ENCODE measurements at places on chromosomes 2 and 18.

GRCh38 chr2:218782528-218782844 is 539 bp downstream of the CYP27A1 start:
- DNase-seq = no peak

DNA sequence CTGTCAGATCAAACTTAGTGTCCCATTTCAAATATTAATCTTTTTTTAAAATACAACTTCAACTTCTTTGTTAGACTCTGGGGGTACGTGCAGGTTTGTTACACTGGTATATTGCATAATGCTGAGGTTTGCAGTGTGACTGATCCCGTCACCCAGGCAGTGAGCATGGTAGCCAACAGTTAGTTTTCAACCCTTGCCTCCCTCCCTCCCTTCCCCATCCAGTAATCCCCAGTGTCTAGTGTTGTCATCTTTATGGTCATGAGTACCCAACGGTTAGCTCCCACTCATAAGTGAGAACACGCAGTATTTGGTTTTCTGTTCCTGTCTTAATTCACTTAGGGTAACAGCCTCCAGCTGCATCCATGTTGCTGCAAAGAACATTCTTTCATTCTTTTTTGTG is 23.9 kb downstream of the NOL10 start:
- no peak for DNase-seq

- no peak for DNase-seq
Observed at GRCh38 chr18:53838746-53839145, 385.7 kb downstream of the MBD2 start.

DNA sequence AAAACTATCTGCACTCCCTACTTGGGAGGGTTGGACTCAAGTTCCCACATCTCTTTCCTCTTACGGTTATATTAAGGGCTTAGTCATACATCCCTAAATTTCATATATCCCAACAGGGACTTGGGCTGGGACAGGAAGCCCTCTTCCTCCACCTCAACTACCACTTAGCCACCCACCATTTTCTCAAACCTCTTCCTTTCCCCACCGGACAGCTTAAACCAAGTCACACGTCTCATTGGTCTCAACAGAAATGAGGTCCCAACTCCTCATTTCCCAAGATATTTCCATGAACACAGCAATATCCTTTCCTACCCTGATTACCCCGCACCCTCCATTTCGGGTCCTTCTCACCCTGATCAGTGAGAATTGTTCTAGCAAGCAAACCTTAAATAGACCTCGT is 736 bp downstream of the ZSCAN30 start:
- DNase-seq = no peak

GRCh38 chr2:191069606-191070005 is 55.6 kb upstream of the STAT1 start:
- DNase-seq = no peak

- DNase-seq = no peak
Observed at GRCh38 chr2:175363699-175364098, 182.2 kb upstream of the ATP5MC3 start.

DNA sequence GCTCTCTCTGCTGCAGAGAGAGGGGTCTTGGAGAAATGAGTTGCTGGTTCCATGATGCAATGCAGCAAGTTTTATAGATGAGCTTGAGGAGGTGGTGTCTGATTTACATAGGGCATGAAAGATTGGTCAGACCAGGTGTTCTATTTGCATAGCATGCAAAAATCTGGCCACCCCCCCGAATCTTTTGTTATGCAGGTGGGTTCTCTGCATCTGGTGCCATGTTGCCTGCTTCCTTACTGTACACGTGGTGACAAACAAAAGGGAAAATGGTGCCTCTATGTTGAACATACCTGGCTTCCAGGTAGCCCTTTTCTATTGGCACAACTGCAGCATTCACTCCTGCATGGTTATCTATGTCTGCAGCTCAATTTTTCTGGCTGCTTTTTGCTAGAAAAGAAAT is 169.4 kb downstream of the GALNT1 start:
- no peak for DNase-seq

GRCh38 chr18:41872206-41872605 is 82.8 kb upstream of the PIK3C3 start:
- DNase-seq = no peak

DNA sequence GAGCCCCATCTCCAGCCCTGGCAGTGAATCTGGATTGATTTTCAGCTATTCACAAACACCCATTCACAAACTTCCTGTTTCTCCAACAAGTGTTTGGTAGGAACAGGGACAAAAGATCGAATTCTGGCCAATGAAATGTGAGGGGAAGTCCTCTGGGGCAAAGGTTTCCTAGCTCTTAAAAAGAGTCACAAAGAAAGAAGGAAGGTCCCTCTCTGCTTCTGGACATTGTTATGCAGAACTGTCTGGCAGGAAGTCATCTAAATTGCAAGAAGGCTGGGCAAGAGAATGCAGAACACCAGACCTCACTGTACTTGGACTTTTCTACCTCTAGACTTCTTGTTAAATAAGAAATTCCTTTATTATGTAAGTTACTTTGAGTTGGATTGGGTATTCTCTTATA is 137.3 kb downstream of the CCDC148 start:
- DNase-seq = no peak

DNA sequence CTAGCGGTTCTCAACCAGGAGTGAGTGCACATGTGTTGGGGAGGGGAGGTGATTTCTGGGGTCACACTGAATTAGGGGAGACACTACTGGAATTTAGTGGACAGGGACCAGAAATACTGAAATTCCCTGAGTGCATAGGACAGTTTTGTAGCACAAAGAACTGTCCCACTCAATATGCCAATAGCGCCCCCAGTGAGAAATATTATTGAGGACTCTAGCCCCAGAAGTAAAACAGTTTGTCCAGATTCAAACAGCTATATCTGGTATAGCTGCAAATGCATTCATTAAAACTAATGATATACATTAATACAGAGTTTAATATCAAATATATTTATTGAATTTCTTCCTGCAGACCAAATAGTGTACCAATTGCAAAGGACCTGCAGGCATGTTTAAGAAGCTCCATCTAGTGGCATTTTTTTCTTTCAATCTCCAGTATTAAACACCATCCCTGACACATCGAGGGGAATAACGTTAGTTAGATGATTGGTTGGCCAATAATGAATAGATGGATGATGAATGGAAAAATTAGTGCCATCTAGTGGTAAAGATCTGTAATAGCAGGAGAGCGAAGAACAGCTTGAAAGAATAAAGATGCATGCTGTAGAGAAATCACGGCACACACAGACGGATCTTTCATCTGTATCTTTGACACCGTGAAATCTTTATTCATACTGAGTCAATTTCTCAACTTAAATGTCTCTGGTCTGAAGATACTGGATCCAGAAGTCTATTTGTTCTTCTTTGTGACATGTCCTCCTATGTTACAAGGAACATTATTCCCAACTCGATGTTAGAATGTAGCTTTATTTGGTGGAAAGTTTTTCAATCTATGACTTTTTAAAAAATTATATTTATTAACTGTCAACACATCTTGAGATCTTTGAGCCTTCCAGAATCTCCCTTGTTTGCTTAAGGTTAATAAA is 62.5 kb downstream of the DHRS9 start:
- no peak for DNase-seq

DNA sequence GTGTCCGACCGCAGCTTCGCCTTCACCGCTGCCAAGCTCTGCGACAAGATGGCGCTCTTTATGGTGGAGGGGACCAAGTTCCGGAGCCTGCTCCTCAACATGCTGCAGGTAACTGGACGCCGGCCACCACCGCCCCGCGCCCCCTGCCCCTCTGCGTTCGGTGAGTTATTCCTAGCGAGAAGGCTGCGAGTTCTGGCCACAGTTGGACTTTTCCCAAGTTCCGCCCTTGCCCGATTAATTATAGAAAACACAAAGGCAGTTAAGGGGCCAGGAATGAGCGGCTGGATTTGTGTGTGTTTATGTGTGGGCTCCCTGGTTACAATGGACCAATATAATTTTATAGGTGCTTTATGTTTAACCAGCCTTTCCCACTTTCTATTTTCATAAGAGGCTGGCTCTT is 189.2 kb downstream of the SMAD7 start:
- no peak for DNase-seq

DNA sequence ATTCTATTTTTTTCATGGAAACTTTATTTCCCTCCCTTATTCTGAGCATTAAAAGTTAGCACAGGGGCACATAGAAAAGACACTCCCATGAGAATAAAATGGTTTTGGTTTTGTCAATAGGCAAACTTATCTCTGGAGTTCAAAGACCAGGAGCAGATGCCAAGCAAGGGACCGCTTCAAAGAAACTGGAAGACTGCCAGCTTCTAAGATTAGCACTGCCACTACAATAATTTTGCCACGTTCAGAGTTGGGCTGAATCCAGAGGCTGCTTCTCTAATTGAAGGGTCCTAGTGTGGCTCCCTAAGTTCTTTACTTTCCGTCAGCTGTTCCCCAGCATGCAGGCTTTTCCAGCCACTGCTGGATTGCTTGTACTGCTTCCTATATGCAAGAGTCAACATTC is 681.0 kb upstream of the GCFC2 start:
- no peak for DNase-seq

GRCh38 chr2:236363711-236364277 is 99.6 kb upstream of the ASB18 start:
- DNase-seq = no peak

DNA sequence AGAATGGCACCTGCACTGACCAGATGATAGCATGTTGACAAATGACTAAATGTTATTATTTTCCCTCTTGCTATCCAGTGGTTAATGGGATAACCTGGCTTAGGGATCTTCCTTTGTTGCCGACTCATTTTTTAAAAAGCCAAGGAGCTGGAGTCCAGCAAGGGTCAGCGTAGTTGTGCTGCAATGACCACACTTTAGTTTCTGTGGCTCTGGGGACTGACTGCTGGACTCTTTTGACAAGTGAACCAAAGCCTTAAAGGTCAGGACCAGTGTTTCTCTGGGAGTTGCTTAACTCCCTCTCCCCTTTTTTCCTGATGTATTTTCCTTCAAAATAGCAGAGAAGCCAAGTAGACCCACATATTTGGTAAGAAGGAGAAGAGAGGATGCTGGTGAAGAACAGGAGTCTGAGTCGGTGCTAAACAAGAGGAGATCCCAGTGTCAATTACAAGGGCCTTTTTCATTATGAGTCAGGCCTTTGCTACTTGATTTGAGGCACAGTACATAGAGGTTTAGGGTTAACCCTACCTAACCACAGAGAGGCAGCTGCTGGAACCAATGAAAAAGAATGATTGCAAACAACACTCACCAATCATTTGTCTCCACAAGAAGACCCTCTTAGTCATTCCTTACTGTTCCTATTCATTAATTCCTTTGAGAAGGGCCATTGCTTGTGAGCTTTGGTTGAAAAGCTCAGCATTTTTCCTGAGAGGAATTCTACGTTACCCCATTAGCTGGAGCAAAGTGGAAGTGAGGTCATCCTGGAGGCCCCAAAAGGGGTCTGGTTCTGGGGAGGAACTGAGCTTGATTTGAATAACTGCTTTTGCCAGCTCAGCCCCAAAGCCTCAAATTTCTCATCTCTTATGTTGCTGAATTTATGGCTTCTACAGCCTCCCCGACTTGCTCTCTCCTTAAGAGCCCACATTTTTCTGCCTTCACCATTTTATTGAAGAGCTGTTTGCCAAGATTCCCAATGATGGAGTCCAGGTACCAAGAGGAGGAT is 137.6 kb upstream of the HNMT start:
- peak; percentile 18 for DNase-seq

DNA sequence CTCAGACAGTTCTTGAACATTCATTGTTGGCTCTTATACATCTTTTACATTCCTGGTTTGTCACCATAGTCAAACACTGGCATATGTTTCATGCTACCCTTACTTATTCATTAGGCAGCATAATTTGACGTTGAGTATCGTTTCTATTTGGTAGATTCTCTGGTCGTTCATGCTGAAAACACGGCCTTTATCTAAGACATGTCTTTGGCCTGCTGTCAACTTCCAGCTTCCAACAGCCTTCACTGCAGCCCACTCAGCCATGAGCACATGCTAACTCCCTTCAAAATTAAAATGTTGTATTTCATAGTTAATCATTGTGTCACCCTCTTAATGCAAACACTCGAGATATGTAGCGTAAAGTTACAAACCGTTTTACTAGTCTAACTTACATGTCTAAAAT is 493.0 kb upstream of the NRP2 start:
- DNase-seq = no peak

GRCh38 chr18:37612524-37613252 is 47.1 kb upstream of the CELF4 start:
- no peak for DNase-seq

DNA sequence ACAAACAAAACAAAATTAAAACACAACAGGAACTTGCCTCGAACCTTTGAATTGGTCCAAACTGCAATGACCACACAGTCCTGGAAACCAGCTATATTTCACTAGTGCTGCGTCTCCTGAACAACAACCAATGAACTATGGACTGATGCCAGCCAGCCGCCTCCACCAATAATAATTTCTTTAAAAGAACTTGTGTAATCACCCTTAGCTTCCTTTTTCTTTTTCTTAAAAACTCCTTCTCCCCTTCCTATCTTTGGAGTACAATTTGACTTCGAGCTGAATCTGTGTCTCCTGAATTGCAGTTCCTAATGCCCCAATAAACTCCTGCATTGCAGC is 1.6 kb upstream of the CXXC1 start:
- DNase-seq = no peak

- DNase-seq = no peak
Observed at GRCh38 chr2:36486521-36487044, 111.4 kb downstream of the FEZ2 start.

DNA sequence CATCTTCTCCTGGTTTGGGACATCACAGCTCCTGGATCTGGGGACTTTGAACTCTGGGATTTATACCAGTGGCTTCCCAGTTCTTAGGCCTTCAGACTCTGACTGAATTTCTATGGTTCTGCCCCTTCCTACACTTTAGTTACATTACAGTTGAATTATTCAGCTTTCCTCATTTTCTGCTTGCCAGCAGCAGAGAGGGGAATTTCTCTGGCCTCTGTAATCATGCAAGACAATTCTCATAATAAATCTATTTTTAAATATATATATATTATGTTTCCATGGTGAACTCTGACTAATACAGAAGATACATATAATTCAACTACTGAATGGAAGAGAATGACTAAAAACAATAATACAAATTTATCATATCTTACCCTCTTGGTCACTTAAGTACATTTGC is 1478.6 kb upstream of the ACVR2A start:
- DNase-seq = no peak

GRCh38 chr18:22841840-22842239 is 91.3 kb upstream of the RBBP8 start:
- no peak for DNase-seq

- DNase-seq = no peak
Observed at GRCh38 chr18:36388310-36388709, 90.8 kb downstream of the FHOD3 start.

- no peak for DNase-seq
Observed at GRCh38 chr18:52278191-52278590, 61.8 kb upstream of the DCC start.

GRCh38 chr18:48199399-48199798 is 209.8 kb downstream of the ZBTB7C start:
- no peak for DNase-seq

GRCh38 chr2:57698392-57698791 is 348.2 kb upstream of the VRK2 start:
- DNase-seq = no peak

DNA sequence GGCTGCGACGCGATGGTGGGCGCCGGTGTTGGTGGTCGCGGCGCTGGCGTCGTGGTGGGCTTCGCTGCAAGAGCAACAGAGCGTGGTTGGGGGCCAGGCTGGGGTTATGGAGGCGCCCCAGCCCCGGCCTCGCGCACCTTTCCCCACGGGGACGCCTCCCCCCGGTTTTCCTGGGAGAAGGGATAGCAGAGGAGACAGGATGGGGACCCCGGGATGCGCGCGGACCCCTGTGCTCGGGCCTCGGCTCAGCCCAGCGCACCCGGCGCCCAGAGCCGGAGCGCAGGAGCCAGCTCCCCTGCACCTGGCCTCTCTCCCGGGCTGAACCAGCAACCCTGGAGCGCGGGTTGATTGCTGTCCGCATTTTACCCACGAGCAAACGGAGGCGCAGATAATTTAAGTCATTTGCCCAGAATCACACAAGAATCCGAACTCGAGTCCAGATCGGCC is 1.0 kb downstream of the CD8A start:
- no peak for DNase-seq
